Panc1 (cell line): ENCODE measurements at places on chromosomes 11 and 22. TPM values are rescaled to one million over a fixed set of nuclear protein-coding genes. Genes with fewer than 3 reads are reported as not detected.
A peak's percentile ranks its signal among the peaks of the same experiment; 100 is the strongest.

Gene WT1
- 15.9 TPM for total RNA-seq

Gene SPDYC
- not detected for total RNA-seq

Gene PTS
- total RNA-seq = 64.2 TPM

Gene CHEK1
- total RNA-seq = 71.6 TPM

Gene SCGB1A1
- 1.1 TPM for total RNA-seq

Gene MRGPRF
- total RNA-seq = 0.36 TPM

DNA sequence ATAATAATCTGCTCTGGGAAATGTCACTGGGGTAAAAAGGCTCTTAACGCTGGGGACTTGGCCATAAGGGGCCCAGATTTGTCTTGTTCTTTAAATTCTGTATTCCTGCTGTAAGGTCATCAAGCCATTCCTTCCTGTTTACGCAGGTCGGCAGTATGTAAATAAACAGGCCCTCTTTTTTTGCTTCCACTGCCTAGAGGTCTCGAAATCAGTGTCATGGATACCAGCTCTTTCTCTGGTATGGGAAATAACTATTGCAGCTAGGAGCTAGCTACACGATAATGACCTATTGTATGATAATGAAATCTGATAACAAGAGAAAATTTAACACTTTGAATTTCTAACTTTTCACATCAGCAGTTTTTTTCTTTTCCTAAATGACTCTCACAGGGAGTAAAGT is 209.2 kb upstream of the NARS2 start:
- no peak overlapping the region for H3K4me3 ChIP-seq
- H3K27ac ChIP-seq = no peak overlapping the region
- no peaks in the 10 kb centered on the region for H3K4me1 ChIP-seq
- H3K27me3 ChIP-seq = peaks cover 3% of the 10 kb centered on the region; the same call in 1 of the 2 replicates
- DNase-seq = no peak

DNA sequence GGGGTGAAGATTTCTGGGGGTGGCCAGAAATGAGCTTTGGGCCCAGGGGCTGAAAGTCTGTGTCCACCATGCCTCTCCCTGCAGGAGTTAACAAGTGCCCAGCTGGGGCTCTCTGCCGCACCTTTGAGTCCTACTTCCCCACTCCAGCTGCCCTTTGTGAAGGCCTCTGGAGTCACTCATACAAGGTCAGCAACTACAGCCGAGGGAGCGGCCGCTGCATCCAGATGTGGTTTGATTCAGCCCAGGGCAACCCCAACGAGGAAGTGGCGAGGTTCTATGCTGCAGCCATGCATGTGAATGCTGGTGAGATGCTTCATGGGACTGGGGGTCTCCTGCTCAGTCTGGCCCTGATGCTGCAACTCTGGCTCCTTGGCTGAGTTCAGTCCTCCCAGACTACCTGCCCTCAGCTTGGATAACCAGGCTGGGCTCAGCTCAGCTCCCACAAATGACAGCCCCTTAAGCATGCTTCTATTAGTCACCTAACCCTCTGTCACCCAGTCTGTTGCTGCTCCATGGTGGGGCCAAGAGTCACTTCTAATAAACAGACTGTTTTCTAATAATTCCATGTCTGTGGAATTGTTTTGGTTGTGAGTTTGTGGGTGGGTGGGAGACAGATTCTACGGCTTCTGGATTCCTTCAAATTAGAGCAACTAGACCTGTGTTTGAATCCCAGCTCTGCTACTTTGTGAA is 3.0 kb upstream of the INPPL1 start:
- no peak overlapping the region for H3K27ac ChIP-seq
- H3K27me3 ChIP-seq = no peaks in the 10 kb centered on the region
- DNase-seq = no peak

DNA sequence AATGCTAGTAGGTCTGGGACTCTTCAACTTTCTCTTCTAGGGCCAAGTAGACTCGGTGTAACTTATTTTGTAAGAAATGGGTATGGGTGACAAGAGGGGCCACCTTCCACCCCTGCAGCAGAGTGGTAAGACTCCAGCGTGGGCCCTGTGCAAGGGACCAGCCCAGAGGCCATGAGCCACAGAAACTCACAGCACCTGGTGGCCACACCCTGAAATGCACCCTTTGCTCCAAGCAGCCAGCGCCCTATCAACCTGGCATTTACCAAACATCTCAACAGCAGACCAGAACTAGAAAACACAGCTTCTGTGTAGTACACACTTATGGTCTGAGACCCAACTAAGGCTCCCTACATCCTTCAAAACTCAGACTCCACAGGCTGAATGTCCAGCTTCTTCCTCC is 5.7 kb downstream of the CDCA5 start:
- peak; percentile 58 for DNase-seq
- H3K4me1 ChIP-seq = peaks cover 27% of the 10 kb centered on the region
- H3K27me3 ChIP-seq = no peaks in the 10 kb centered on the region

GRCh38 chr22:40621309-40622151 is 15.0 kb downstream of the MRTFA start:
- no peaks in the 10 kb centered on the region for H3K27me3 ChIP-seq
- no peak for DNase-seq
- H3K36me3 ChIP-seq = no peaks in the 10 kb centered on the region
- H3K4me1 ChIP-seq = no peaks in the 10 kb centered on the region

GRCh38 chr11:47944632-47945031 is 35.7 kb upstream of the PTPRJ start:
- no peak overlapping the region for H3K4me3 ChIP-seq
- H3K27ac ChIP-seq = peak overlapping the region; percentile 75
- no peaks in the 10 kb centered on the region for H3K36me3 ChIP-seq
- H3K4me1 ChIP-seq = peaks cover 57% of the 10 kb centered on the region
- DNase-seq = no peak

DNA sequence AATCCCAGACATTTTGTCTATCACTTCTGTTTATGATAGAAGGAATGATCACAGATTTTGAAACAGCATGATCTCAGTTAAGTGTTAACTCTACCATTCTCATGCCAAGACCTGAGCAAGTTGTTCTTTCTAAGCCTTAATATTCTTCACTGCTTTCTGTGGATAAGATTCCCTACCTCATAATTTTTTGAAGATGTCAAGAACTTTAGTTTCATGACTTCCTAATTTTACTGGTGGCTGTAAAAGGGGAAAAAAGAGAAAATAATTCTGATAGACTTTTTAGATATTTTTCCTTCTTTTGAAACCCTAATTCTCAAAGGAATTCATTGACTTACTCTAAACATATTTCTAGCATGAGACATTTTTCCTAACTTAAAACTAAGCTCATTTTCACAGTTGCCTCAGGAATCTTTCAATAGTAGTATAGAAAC is 520.0 kb upstream of the LUZP2 start:
- H3K27ac ChIP-seq = no peak overlapping the region
- H3K27me3 ChIP-seq = no peaks in the 10 kb centered on the region
- DNase-seq = no peak
- H3K4me3 ChIP-seq = no peak overlapping the region
- no peaks in the 10 kb centered on the region for H3K36me3 ChIP-seq

- H3K27me3 ChIP-seq = no peaks in the 10 kb centered on the region
- H3K4me3 ChIP-seq = peak overlapping the region; percentile 90
- H3K4me1 ChIP-seq = peaks cover 29% of the 10 kb centered on the region
- peak overlapping the region; percentile 73 for H3K27ac ChIP-seq
Observed at GRCh38 chr11:534396-535209, 773 bp downstream of the HRAS start.

- peak overlapping the region; percentile 9 for H3K27ac ChIP-seq
- no peaks in the 10 kb centered on the region for H3K27me3 ChIP-seq
- H3K4me3 ChIP-seq = no peak overlapping the region
- DNase-seq = no peak
- no peaks in the 10 kb centered on the region for H3K36me3 ChIP-seq
Observed at GRCh38 chr11:75301601-75302345, 49.7 kb downstream of the ARRB1 start.

GRCh38 chr11:130513132-130513531 is 64.7 kb downstream of the ADAMTS15 start:
- no peak for DNase-seq
- H3K27ac ChIP-seq = peak overlapping the region; percentile 48; the same call in 1 of the 2 replicates
- no peaks in the 10 kb centered on the region for H3K27me3 ChIP-seq
